Activated CD8-positive, alpha-beta memory T cell treated with anti-CD3 and anti-CD28 coated beads for 1 hour (primary cell): ENCODE measurements at places on chromosomes 4 and X.

DNA sequence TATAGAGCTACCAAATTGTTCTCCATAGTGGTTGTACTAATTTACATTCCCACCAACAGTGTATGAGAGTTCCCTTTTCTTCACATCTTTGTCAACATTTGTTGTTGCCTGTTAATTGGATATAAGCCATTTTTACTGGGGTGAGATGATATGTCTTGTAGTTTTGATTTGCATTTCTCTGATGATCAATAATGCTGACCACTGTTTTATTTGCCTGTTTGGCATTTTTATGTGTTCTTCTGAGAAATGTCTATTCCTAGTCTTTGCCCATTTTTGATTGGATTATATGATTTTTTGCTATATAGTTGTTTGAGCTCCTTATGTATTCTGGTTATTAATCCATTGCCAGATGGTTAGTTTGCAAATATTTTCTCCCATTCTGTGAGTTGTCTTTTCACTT is 44.3 kb downstream of the ACTRT1 start:
- no peak for DNase-seq

DNA sequence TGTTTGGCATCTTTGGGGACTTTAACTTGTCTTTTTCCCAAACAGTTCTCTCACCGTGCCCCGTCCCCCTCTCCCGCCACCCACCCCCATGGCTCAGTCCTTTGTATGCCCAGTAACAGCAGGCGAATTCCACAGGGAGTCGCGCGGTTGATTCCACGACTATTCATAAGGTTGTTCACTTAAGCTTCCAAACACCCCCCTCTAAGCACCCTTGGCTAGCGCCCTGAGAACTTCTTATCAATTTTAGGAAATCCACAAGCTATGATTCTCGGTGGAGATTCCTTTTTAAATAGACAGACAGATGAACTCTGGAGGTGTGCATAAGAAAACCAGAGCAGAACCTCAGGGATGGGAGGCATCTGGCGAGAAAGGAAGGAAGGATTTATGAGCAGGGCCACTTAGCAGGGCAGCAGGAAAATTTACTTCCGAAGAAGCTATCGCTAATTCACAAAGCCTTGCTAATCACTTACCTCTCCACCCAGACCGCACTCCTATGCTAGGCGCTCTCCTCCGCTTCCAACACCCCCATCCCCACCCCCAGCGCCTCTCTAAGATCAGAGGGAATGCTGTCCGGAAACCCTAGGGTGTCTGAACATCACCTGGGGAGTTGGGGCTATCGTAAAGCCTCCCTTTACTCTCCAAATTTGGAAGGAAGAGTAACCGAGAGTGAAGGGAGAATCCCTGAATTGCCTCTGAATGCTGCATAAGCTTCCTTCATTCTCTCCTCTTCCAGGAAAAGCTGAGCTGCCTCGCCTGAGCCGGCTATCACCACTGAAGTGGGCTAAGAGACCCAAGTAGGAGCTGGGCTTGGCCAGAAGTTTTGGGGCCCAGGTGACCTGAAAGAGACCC is 1.7 kb downstream of the UNC5C start:
- DNase-seq, result no peak

DNA sequence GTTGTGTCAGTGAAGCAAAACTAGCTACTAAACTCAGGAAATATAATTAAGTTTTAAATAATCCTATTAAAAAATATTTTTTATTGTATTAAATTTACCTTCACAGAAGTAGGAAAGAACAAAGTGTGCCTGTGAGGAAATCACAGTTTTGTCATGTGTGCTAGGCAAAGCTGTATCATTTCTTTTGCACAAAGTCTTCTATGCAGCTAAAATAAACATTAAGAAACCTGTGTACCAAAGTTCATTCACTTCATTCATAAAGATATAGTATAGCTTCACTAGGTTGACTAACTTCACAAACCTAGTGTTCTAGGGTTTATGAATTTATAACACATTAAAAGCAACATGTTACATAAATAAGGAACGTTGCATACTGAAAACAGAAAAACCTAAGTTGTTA is 131.0 kb downstream of the PDS5A start:
- DNase-seq, result no peak

- DNase-seq, result no peak
Observed at GRCh38 chrX:137567682-137568232, 1.8 kb downstream of the ZIC3 start.
